Stimulated activated naive B cell treated with anti-CD40 and anti-IgM and Interleukin-4, amounts not matched to agents 10 μg/mL and 1 μg/mL and 100 μg/mL, for 72 hours (primary cell): ENCODE measurements at places on chromosomes 16 and 17.

DNA sequence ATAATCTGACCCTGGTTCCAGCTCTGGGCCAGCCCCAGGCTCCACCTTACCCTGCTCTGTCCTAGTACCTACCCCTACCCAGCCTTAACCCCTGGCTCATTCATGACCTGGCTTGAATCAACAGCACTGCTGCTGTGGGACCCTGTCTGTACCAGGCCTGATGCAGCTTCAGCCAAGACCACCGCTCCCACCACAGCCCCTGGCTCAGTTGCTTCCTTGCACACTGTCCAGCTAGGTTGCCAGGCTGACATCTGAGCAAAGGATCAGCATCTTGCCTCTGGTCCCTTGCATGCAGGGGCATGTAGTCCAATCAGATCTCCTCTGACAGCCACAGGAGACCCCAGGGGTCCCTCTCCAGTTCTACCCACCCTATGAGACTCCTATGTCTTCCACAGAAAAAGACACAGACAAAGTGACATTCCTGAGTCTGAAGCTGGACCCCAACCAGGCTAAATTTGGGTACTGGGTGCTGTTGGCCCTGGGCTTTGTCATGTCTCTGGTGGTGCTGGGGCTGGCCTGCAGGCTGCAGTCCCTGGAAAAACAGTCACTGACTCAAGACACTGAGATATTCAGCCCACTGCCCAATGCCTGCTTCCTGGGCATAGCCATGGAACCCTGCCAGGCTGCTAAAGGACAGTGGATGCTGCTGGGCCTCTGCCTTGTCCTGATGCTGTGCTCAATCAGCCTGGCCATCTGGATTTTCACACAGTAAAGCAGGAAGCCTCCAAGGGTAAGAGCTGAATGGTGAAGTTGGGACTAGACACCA is 3.9 kb upstream of the KCNH6 start:
- no peak for DNase-seq

- no peak for DNase-seq
Measured at GRCh38 chr17:81612172-81612970, 24.5 kb downstream of the NPLOC4 start.

DNA sequence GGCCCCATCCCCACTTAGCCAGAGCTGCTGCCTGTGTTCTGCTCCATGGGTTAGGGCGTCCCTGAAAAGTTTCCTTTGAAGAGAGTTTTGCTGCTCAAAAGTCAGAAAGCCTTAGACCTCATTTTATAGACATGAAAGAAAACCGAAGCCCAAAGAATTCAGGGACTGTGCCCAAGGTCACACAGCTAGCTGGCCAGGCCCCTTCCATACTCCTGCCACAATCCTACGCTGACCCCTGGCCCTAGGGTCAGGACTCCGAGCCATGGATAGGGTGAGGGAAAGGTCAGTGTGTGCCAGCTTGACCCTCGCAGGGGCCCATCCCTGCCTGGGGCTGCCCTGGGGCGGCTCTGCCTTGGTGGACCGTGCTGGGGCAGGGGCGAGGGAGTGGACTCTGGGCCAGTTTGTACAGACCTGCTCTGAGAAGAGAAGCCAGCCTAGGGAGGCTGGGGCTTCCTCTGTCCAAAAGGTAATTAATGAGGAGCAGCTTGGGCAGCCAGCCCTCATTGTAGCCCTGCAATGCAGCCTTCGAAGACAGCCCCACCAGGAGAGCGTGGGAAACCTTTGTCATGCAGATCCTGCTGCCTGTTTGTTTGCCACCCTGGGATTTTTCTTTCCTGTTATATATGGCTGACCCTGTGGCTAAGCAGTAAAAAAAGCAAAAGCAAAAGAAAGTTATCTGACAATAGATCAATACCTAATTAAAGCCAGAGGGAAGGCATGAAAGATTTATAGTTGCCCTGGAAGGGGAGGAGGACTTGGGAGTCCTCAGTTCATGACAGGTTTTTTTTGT is 37.4 kb downstream of the RHBDL3 start:
- no peak for DNase-seq

- DNase-seq = no peak
Measured at GRCh38 chr17:3035256-3035967, 28.0 kb downstream of the OR1D5 start.

- no peak for DNase-seq
Measured at GRCh38 chr16:86319585-86320236, 190.6 kb upstream of the FOXF1 start.

- no peak for DNase-seq
Measured at GRCh38 chr17:72759301-72759700, 333.2 kb downstream of the SLC39A11 start.

DNA sequence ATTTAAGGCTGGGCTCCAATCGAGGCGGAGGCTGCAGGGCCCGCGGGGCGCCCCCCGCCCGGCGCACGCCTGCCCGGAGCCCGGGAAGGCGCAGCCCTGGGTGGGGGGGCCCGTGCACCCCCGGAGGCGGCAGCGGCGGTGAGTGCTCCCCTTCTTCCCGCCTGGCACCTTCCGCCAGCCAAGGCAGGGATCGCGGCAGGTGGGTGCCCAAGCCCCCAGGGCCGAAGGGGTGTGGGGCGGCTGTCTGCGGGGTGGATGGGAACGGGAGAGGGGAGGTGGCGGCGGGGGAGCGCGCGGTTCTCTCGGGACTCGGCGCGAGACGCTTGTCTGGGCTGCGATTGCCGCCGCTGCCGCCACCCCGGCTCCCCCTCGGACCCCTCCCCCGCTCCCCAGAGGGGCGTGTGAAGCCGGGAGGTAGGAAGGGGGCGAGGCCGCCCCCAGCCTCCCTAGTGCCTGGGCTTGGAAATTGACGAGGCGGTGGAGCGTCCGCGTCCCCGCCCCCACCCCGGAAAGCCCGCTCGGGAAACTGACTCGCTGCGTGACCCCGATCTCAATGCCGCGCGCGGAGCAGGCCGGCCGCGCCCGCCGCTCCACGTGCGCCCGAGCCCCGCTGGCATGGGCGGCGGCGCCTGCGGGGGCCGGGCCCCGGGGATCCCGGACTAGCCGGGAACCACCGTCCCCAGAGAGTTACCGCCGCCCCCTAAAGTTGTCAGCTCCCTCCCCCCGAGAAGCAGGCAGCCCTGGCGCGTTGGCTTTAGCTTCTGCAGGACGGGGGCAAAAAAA is 231.5 kb downstream of the MRTFB start:
- no peak for DNase-seq

GRCh38 chr17:71725811-71726210 is 395.0 kb upstream of the SOX9 start:
- DNase-seq = no peak

GRCh38 chr17:6024576-6024975 is 45.6 kb upstream of the WSCD1 start:
- DNase-seq = no peak

DNA sequence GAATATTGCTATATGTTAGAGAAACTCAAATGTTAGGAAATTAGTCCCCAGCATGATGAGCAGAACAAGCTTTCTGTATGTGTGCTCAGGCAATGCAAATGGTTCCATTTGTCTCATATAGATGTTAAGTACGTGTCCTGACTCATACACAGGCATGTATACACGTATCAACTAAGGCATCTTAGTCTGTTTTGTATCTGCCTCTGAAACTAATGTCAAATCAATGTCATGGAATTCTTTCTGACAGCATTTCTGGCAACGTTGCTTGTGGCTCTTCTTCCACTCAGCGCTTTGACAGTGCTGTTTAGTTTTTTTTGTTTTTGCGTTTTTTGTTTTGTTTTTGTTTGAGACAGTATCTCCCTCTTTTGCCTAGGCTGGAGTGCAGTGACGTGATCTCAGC is 111.9 kb downstream of the CNTNAP4 start:
- no peak for DNase-seq

DNA sequence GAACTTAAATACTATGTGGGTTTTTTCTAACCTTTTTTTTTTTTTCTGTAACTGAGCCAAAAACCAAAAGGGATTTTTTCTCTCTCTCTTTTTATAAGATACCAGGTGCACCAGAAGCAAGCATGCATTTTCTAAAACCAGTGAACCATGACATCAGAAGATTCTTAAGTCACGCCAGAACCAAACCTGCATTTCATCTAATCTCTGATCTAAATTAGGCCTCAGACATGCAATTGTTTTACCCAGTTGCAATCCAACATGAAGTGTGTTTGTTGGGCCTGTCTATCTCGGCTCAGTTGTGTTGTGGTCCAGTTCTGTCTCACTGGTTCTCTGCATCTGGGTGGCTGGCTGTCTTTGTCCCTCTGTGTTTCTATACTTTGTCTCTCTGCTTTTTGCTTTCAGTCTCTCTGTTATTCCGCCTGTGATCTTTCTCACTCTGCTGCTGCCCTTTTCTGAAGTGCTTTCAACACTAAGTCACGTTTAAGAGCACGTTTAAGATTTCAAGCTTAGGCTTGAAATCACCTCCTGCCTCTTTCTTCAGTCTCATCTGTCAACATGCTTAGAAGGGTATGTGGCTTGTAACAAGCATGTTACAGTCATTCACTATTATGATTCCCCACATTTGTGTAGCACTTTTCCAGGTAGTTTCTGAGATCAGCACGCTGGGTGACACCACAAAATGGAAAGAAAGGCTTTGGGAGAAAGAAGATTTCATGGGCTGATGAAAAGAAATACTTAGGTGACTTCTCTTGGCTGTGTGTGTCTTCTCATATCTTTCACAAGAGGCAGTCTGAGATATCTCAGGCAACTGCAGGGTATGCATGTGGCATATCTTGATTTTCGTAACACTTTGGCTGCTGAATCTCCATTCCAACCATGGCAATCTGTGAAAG is 488.9 kb downstream of the SHISA9 start:
- peak; percentile 28 for DNase-seq

DNA sequence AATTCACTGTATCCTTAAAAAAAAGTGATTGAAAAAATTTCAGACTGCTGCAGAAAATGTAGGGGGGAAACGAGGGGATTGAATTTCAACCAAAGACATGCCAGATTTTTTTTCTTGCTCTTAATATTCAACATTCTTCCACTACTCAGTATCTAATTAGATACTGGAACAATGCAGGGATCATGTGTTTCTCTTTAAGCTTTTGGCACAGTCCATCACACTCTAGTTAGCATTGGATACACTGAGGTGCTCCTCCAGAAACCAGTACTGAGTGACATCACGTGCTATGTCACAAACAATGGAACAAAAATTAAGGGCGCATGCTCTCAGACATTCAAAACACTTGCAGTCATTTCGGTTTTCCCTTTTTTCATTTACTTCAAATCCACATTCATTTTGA is 298.6 kb upstream of the PSMD7 start:
- no peak for DNase-seq

DNA sequence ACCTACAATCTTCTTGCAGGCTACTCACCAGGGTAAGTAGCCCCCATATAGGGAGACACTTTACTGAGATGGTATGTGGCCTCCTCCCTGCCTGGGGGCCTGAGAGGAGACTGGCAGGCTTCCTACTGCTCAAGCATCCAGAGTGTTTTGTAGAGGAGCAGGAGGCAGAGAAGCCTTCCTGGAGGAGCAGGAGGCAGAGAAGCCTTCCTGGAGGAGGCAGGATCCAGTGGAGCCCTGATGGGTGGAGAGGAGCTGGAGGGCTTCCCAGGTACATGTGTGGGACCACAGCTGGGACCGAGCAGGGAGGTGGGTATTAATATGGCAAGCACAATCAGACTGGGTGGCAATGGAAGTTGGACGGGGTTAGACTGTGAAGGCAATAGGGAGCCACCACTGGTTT is 2.1 kb upstream of the ADGRG5 start:
- no peak for DNase-seq

DNA sequence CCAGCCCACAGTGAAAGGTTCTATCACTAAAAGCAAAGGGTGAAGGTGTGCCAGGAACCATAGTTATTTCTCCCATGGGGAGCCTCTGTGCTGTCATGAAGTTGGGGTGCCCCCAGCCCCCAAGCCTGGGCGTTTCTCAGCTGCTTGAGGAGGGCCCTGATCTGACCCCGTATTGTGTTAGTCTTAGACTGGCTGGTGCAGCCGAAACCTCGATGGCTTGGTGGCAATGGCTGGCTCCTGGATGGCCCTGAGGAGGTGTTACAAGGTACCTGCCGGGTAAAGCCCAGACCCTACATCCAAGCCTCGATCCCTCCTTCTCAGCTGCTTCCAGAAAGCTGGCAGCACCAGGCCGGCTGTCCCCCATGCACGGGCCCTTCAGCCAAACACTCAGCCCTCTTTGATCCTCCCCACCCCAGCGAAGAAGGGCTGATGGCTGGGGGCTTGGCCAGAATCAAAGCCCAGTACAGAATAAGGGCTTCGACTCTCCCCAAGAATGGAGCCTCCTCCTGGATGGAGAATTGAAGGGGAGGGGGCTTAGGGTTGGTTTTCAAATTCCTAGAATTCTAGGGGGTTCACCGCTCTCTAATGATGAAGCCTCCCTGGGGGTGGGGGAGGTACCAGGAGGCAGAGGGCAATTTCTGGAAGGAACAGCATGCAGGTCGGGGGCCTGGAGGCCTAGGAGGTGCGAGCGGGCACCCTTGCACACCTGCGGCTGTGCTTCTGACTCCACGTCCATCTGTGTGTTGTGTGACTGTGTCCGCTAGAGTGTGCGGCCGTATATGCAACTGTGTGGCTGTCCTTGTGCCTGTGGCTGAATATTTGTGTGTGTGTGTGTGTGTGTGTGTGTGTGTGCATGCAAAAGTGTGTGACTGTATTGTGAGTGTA is 23.7 kb downstream of the WFDC1 start:
- no peak for DNase-seq

DNA sequence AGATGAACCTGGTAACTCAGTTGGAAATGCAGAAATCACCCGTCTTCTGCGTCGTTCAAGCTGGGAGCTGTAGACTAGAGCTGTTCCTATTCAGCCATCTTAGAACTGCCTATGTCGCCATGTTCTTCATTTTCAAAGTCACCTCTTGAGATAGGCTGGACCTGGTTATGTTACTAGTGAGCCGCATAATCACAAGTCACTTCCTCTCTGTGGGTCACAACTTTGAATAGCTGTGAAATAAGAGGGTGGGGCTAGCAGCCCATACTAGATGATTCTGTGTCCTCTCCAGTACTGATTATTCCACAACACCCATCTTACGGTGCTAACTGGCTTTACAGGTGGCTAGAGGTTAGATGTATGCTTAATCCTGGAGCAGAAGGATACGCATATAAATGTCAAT is 74.2 kb downstream of the VPS53 start:
- no peak for DNase-seq

- no peak for DNase-seq
Measured at GRCh38 chr16:68909099-68909733, 65.9 kb downstream of the TANGO6 start.

DNA sequence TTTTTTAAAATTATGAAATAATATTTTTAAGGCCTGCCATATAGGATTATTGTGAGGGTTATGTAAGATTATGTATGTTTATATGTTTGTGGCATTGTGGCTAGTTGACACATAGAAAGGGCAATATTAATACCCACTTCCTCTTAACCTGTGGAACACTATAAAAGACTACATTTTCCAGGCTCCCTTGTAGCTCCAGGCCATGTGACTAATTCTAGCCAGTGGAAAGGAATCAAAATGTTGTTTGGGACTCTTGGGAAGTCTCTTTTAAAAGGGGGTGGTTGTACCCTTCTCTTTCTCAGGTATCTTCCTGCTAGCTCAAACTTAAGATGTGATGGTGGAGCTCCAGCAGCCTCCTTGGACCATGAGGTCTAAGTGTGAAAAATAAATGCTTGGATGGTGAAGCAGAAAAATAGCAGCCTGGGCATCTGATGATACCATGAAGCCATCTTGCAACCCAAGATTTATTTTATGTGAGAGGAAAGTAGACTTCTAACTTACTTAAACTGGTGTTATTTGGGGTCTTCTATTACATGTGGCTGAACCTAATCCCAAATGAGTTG is 39.2 kb downstream of the TEKT5 start:
- no peak for DNase-seq

GRCh38 chr17:52710363-52710901 is 551.9 kb upstream of the CA10 start:
- no peak for DNase-seq

- no peak for DNase-seq
Measured at GRCh38 chr17:63498626-63499195, 21.9 kb downstream of the ACE start.

- DNase-seq = no peak
Measured at GRCh38 chr17:64091116-64091515, 38.8 kb downstream of the ERN1 start.
